ENCODE measurements at places on chromosomes 3 and 15. TPM values are rescaled to one million over a fixed set of nuclear protein-coding genes. Genes with fewer than 3 reads are reported as not detected.

TP53BP1 gene
- polyA plus RNA-seq: 36.7 TPM

RBP2 gene
- polyA plus RNA-seq: not detected

GALNT15 gene
- not detected for polyA plus RNA-seq

CFAP92 gene
- polyA plus RNA-seq: 0.26 TPM

NIPA2 gene
- polyA plus RNA-seq: 64.6 TPM

CGNL1 gene
- polyA plus RNA-seq: 0.07 TPM

SLC9C1 gene
- not detected for polyA plus RNA-seq

DNA sequence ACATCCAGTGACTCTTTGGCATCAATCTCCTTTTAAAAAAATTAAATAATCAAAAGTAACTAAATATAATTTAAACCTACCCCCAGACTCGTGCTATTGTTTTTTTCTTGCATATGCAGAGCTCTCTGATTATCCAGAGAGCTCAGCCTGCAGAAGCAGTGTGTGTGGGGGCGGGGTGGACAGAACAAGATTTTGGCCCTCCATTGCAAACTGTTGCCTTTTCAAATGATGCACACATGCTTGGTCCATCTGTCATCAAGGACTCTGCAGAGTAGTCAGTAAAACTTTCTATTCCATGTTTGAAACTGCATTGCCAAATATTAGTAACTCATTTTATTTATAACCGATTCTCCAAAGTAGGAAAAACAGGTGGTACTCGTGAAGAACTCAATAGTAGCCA is 28.6 kb upstream of the STXBP5L start:
- DNase-seq: no peak
- no peak overlapping the region for H3K27ac ChIP-seq
- H3K4me1 ChIP-seq: no peaks in the 10 kb centered on the region
- no peak overlapping the region for H3K4me3 ChIP-seq
- no peaks in the 10 kb centered on the region for H3K36me3 ChIP-seq
- H3K27me3 ChIP-seq: no peaks in the 10 kb centered on the region

- no peaks in the 10 kb centered on the region for H3K4me1 ChIP-seq
- no peaks in the 10 kb centered on the region for H3K27me3 ChIP-seq
- no peak overlapping the region for H3K4me3 ChIP-seq
- H3K27ac ChIP-seq: no peak overlapping the region
- H3K36me3 ChIP-seq: no peaks in the 10 kb centered on the region
- DNase-seq: no peak
Observed at GRCh38 chr3:193310914-193311723, 67.4 kb downstream of the ATP13A5 start.

DNA sequence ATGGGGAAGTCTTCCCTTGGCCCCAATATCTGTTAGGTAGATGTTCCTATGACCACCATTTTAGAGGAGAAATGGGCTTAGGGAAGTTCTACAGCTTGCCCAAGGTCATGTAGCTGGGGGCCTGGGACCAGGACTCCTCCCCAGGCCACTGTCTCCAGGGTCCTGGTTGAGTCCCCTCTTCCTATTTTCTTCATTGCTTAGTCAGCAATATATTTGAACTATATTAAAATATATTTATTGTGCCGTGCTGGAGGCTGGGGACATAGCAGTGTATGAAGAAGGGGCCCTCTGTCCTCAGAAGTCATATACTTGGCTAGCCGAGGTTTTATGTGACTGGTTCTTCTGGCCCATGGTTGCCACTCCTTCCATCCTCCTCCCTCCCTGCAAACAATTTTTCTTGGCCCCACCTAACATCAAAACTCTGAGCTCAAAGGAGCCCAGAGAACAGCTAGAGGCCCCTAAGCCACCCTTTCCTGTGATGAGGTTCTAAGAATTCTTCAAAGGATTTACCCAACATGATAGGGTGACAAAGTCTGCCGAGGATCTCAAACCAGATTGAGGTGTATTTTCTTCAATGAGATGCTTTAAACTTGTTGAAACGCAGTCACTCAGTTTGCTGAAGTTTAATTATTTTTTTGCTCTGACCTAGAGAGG is 121.2 kb upstream of the RASGRP1 start:
- DNase-seq: no peak
- H3K27ac ChIP-seq: no peak overlapping the region
- peaks cover 8% of the 10 kb centered on the region for H3K4me1 ChIP-seq
- no peak overlapping the region for H3K4me3 ChIP-seq

DNA sequence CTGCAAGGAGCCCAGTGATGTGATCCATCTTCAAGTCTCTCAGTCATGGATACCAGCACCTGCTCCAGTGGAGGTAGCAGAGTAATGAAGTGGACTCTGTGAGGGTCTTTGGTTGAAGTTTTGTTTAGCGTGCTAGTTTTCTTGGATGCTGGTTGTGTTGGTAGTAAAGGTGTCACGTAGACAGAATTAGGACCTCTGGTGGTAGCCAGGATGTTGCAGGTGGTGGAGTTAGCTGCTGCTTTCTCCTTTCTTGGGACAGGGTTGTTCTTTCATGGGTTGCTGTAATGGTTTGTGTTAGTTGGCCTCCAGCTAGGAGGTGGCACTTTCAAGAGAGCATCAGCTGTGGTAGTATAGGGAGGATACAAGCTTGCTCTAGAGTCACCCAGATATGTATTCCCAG is 125.2 kb downstream of the ANXA2 start:
- no peaks in the 10 kb centered on the region for H3K4me1 ChIP-seq
- H3K4me3 ChIP-seq: no peak overlapping the region
- no peaks in the 10 kb centered on the region for H3K36me3 ChIP-seq
- peaks cover under 1% of the 10 kb centered on the region for H3K27me3 ChIP-seq
- no peak overlapping the region for H3K27ac ChIP-seq

- H3K4me3 ChIP-seq: no peak overlapping the region
- H3K27me3 ChIP-seq: no peaks in the 10 kb centered on the region
- H3K36me3 ChIP-seq: no peaks in the 10 kb centered on the region
- no peak overlapping the region for H3K27ac ChIP-seq
Observed at GRCh38 chr3:69271098-69271497, 114.8 kb downstream of the FRMD4B start.

GRCh38 chr3:66386011-66386924 is 114.6 kb downstream of the LRIG1 start:
- no peaks in the 10 kb centered on the region for H3K4me1 ChIP-seq
- no peaks in the 10 kb centered on the region for H3K27me3 ChIP-seq
- no peak overlapping the region for H3K27ac ChIP-seq
- no peak overlapping the region for H3K4me3 ChIP-seq
- peaks cover 28% of the 10 kb centered on the region for H3K36me3 ChIP-seq

- DNase-seq: no peak
- peaks cover 9% of the 10 kb centered on the region for H3K4me1 ChIP-seq
- H3K27ac ChIP-seq: no peak overlapping the region
- no peak overlapping the region for H3K4me3 ChIP-seq
- H3K36me3 ChIP-seq: peaks cover 17% of the 10 kb centered on the region
Observed at GRCh38 chr15:43189296-43189695, 4.1 kb downstream of the CCNDBP1 start.

DNA sequence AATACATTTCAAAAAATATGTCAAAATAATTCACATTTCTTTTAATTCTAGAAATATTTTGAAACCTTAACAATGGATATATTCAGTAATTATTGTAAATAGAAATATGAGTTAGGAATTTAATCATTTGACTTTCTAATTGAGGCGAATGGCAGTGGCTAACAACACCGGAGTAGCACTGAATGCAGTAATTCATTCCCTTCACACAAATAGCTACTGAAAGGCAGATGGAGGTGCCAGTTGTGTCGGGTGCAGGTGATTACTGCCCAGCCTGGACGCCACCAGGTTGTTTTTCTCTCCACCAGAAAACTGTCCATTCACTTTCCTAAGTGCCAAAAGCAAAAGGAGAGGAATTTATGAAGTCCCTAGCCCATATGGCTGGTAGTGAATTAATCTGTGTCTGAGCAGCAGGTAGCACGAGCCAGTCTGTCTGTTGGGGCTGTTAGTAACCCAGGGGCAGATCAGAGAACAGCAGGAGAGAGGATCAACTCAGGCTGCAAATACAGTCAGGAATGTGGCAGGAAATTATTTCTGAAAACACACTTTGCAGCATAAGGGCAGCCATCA is 79.3 kb upstream of the GMNC start:
- H3K36me3 ChIP-seq: no peaks in the 10 kb centered on the region
- H3K27me3 ChIP-seq: no peaks in the 10 kb centered on the region
- no peak overlapping the region for H3K27ac ChIP-seq
- DNase-seq: no peak
- no peak overlapping the region for H3K4me3 ChIP-seq

GRCh38 chr3:72451841-72452240 is 396.4 kb downstream of the SHQ1 start:
- peaks cover 6% of the 10 kb centered on the region for H3K27me3 ChIP-seq
- no peak overlapping the region for H3K4me3 ChIP-seq
- peaks cover 7% of the 10 kb centered on the region for H3K4me1 ChIP-seq
- DNase-seq: no peak
- H3K36me3 ChIP-seq: no peaks in the 10 kb centered on the region

DNA sequence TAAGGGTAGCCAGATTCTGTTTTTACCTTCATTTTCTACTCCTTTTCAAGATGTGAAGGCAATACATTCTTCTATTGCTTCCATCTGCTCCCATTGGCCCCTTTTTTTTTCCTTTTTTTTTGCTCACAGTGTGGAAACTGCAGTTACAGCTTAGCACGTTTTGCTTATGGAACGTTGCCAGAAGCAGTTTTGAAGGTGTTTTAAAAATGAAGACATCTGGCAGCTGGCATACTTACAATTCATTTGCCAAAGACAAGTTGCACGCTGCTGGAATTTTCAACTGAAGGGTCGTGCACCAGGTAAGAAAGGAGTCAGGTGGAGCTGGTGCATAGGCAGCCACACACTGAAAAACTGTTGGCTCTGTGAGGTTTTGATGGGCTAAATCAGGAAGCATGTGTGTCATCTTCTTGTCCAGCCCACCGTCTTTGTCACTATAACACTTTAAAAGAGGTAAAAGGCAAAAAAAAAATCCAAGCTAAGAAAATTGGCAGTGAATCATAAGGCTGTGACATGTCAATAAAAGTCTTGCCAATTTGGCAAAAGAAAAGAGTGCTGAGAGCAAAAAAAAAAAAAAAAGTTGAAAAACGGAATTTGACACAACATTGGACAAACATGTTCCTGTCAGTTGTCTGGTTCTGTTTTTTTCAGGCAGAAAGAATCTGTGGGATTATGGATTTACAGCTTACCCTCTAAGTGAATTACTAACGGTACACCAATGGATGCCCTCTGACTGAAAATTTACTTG is 225.4 kb upstream of the SOX2 start:
- no peak overlapping the region for H3K4me3 ChIP-seq
- H3K27ac ChIP-seq: no peak overlapping the region
- no peaks in the 10 kb centered on the region for H3K27me3 ChIP-seq
- H3K36me3 ChIP-seq: no peaks in the 10 kb centered on the region
- H3K4me1 ChIP-seq: no peaks in the 10 kb centered on the region

DNA sequence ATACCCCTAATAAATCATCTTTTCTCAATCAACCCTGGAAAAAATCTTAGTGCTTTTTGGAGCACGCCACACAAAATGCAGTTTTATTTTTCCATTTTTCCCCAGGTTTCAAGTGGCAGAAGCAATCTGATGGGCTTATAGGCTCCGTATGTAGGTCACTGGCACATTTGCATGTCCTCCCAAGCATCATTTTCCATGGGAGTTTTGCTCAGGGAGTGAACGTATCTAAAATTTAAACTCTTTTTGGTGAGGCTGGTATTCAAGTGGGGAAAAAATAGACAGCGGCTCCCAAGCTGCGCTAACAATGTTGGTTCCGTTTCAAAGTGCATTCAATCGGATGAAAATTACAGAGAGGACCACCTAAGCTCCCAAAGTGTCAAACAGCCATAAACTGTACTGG is 233.4 kb downstream of the MEX3B start:
- no peaks in the 10 kb centered on the region for H3K4me1 ChIP-seq
- H3K27me3 ChIP-seq: no peaks in the 10 kb centered on the region
- no peak for DNase-seq
- H3K27ac ChIP-seq: no peak overlapping the region
- H3K4me3 ChIP-seq: no peak overlapping the region

GRCh38 chr3:47394881-47395280 is 14.1 kb downstream of the PTPN23 start:
- H3K36me3 ChIP-seq: peaks cover 4% of the 10 kb centered on the region
- H3K4me1 ChIP-seq: peaks cover 15% of the 10 kb centered on the region
- H3K27me3 ChIP-seq: no peaks in the 10 kb centered on the region
- H3K4me3 ChIP-seq: no peak overlapping the region
- H3K27ac ChIP-seq: no peak overlapping the region

DNA sequence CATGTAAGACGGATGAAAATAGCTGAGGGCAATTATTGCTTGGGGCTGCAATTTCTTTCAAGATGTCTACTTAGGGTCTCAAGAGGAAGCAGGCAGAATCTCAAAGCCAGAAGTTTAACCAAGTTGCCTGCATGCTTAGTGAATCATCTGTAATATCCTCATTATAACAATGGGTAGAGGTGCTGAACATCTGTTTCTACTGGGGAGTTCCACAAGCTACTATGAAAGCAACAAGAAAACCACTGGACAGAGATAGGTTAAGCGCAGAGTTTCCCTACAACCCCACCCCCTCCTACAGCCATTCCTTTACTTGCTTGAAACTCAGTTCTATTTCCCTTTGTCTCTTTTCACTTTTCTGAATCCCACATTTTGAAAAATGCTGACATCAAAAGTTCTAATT is 759.4 kb upstream of the GBE1 start:
- H3K4me1 ChIP-seq: no peaks in the 10 kb centered on the region
- no peak overlapping the region for H3K27ac ChIP-seq
- H3K36me3 ChIP-seq: no peaks in the 10 kb centered on the region
- no peak overlapping the region for H3K4me3 ChIP-seq
- H3K27me3 ChIP-seq: no peaks in the 10 kb centered on the region

DNA sequence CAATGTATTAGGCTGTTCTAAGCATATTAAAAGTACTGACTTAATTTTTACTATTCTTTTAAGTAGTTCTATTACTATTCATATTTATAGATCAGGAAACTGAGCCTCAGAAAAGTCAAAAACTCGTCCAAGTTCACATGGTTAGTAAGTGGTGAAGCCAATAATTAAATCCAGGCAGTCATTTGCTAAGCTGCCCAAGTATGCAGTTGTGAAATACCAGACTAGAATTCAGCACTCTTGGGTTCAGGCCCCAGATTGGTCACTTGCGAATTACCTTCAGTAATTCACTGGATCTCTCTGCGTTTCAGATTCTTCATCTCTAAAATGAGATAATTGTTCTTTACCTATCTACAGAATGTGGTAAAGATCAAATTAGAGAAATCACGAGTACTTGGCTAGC is 161.9 kb upstream of the CADPS start:
- H3K4me3 ChIP-seq: no peak overlapping the region
- no peak for DNase-seq
- no peaks in the 10 kb centered on the region for H3K4me1 ChIP-seq

DNA sequence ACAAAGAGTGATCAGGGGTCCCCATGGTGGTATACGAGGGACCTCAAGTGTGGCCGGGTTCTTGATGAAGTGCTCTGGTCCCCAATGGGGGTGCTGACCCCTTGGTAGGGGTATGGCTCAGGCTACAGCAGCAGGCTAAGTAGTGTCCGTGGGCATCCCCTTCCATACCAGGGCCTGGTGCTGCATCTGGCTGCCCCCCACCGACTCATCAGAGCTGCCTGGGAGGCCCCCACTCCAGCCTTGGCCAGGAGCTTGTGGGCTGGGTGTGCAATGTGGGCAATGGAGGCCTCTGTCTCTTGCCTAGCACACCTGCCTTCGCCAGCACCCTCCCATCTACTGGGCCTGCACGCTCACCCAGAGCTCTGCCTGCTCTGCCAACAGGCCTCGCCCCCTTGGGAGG is 59.0 kb upstream of the SEC13 start:
- no peak for DNase-seq
- H3K27ac ChIP-seq: no peak overlapping the region
- no peaks in the 10 kb centered on the region for H3K4me1 ChIP-seq
- H3K4me3 ChIP-seq: no peak overlapping the region
- no peaks in the 10 kb centered on the region for H3K36me3 ChIP-seq

Data from keratinocyte (primary cell).